GOT3 (cell line): ENCODE measurements at places on chromosomes 6 and 20.

DNA sequence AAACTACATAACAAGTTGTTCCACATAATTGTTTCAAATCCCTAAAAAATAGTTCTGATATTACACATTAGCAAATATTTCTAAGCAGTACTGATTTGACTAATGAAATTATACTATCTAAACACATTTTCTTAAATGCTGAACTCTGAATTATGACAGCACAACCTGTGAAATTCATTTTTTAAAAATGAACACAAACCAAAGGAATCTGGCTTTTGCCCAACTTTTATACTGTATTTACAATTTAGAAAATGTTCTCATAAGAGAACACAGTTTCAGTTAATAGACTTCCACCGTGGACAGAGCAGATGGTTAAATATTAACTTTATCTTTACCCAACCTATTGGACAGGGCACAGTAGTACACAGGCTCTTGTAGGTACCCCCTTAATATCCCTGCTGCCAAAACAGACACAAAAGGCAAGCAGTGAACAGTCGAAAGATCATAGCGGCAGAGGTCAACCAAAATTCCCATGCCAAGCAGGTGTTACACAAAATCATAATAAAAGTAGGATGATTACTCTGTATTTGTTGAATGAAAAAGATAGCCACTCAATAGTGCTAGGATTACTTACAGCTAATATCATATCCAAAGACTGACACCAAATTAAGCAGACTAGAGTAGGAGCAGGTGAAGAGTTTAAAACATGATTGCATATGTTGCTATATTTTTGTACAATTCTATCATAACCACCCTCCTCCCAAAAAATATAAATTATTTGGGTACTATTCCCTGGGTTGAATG lies 122.5 kb downstream of the RNGTT start:
- no peak for DNase-seq

DNA sequence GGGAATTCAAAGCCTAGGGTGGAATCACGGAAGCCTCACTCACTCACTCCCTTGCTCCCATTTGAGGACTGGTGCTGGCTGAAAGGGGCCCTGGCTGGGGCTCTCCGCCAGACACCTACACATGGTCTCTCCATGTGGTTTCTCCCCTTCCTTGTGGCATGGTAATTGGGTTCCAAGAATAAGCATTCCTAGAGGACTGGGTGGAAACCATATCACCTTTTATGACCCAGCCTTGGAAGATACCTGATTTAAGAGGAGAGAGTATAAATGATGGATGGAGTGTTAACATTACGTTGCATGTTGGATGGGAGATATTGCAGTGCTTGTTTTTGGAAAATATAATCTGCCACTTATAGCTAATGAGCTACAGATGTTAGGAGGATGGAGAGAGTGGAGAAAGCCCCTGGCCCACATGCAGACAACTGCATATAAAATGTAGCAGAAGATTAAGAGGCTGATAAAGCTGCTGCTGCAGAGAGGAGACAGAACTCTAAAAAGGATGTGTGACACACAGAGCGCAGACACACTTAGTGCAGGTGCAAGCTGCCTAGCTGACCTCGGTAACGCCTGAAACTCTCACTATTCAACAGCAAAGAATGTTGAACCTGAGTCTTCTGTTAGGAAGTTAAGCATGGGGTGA lies 23.3 kb upstream of the CDKN1A start:
- no peak for DNase-seq

DNA sequence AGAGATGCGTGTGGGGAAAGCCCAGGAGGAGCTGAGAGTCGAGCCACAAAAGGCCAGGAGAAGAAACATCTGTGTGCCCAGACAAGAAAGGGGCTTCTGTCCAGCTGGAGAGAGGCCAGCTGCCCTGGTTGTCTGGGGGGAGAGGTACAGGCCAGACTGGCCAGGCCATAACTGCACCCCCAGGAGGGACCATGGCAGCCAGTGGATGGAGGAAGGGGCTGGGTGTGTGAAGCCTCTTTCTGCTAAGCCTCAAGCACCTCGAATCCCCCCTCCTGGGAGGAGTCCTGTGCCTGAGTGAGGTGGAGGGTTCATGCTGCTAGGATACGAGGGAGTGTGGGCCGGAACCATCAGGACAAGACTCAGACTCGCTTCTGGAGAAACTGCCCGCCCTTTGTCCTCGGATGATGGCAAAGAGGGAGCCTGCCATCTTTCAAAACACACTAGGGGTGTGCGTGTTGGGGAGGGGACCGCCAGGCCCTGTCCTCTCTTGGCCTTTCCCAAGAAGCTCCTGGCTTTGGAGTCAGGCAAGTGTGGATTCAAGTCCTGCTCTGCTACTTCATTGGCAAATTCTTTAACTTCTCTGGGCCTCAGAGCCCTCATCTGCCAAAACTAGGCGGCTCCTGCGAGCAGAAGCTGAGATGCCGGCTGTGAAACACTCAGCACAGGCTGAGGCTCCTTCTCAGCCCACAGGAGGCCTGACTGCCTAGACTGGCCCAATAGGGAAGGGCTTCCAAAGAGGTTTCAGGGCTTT lies 90.3 kb downstream of the ASXL1 start:
- DNase-seq: no peak

DNA sequence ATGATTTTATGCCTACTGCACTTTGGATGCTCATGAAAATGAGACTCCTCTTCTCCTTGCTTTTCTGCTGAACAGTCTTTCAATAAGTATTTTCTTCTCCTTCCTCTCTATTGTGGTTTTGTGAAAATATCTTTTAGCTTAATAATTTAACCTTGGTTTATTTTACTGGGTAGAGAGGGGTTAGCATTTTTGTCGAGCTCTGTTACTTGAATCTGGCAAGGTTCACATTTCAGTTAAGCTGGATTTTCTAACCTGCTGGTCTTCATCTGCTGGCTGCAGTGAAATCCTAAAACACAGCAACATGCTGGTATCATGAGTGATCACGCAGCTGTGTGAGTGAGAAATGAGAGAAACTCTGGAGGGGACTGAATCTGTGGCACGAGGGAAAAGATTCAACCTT lies 222.7 kb upstream of the NOX3 start:
- no peak for DNase-seq

DNA sequence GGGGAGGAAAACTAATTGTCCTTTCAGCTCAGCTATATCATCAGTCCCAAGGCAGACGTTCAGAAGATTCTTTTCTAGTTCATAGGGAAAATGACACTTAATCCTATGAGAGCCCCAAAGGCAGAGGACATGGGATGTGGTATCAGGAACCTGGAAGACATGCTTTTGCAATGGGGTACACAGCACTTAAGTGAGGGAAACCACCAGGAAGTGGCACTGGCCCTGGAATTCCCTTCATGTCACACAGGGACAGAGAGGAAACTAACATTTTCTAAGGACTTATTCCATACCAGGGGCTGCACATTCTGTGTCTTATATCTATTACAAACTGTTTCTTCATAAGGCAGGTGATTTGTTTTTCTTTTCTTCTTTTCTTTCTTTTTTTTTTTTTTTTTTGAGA lies 28.2 kb downstream of the VPS52 start:
- DNase-seq: no peak

GRCh38 chr20:23415959-23416583 lies 5.2 kb downstream of the NAPB start:
- DNase-seq: no peak

DNA sequence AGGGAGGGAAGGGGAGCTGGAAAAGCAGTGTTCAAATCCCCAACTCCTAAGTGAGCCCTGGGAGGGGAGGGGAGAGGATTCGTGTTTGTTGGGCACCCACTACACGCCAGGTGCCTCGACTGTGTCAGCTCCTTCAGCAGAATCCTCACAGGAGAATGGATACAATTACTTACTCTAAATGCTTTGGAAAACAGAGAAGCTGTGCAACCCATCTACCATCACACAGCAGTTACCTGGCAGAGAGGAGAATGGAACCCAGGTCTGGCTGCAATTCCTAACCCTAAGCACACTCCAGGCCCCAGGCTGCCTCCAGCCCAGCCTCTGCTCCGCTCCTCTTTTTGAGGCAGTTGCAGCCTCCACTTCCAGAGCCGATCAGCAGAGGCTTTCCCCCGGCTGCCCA lies 86.4 kb upstream of the PTPN1 start:
- no peak for DNase-seq

DNA sequence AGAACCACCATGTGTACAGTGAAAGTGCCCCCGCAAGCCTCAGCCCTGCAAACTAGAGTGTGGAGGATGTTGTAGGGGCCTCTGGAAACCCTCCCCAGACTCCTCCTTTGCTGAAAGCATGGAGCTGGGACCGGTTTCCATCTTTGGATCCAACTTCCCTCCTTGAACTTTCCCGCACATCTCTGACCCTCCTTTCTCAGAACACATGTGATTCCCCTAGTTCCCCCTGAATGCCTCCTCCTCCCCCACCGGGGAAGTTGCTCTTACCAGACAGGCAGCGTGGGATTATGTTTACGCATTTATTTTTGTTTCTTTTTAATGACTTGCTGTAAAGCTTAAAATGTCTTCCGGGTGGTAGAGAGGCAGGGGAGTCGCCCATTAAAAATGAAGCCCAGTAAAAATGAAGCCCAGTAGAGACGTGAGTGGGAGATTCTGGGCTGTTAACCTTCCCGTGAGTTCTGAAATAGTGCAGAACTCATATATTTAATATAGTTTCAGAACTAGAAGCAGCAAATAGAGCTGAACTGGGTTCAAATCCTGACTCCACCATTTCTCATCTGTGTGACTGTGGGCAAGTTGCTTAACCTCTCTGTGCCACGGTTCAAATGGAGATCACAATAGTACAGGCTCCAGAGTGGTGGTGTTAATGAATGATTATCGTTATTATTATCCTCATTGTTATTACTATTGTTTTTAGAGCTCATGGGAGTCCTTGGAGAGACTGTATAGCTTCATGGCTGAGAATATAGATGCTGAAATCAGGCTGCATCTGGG lies 8.0 kb upstream of the PTPN1 start:
- DNase-seq: no peak

- DNase-seq: no peak
Measured at GRCh38 chr20:2295886-2296515, at the start of gene TGM3. TGM3 (plus strand) TSS chr20:2296001; CDS start chr20:2296064, 63 bp downstream.

DNA sequence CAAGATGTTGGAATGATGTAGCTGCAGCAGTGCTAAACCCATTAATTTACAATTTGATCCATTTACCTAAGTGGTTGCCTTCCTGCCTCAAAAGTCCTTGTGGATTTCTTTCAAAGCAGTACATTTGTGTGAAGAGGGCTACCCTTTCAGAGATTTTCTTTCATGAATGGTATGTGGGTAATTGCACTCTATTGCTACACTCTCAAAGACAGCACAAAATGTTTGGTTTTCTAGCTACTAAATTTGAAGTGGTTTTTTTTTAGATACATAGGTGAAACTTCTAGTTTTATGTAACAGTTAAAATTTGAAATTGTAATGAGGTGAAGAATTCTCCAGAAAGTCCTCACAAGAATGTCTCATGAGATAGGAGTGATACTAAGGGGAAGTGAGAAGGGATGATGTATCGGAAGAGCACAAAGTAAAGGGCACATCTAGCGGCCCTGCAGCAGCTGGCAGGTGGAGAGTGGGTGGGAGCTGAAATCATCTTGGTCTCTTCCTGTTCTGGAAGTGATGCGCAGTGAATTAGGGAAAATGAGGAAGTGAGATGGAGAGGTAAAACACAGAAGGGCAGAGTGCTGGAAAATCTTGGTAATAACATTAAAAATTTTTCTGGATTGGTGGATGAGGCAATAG lies 236.8 kb upstream of the MAN1A1 start:
- no peak for DNase-seq

DNA sequence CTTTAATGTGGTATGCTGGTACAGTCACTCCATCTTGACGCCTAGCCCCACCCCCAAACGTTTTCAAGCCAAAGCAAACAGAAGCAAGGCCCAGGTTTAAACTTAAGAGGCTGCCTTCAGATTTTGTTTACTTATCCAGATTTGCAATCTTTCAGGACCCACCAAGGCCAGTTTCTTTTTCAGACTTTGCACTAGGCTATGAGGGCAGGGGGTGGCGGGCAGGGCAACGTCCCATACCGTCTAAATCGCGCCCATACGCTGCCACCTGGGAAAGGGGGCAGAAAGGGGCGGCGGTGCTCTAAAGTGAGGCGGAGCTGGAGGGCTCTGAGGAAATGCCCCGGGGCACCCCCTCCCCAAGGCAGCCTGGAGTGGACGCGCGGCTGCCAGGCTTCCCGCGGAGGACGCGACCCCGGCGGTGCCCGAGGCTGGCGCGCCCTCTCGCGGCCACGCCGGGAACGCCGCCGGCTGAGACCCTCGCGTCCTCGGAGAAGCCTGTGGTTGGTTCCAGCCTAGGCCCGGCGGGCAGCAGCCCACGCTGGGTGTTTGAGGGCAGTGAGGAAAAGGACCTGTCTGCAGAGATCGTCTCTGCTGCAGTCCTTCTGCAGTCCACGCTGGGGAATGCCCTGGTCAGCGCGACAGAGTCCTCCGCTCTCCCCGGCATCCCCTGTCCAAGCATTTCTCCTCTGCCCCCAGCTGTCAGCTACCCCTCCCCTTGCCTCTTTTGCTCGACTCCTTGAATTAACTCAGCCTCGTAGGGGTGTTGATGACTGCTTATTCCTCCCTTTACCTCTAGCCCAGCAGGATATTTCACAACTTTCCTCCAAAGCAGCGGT lies 129.2 kb upstream of the PRND start:
- DNase-seq: peak; percentile 23

DNA sequence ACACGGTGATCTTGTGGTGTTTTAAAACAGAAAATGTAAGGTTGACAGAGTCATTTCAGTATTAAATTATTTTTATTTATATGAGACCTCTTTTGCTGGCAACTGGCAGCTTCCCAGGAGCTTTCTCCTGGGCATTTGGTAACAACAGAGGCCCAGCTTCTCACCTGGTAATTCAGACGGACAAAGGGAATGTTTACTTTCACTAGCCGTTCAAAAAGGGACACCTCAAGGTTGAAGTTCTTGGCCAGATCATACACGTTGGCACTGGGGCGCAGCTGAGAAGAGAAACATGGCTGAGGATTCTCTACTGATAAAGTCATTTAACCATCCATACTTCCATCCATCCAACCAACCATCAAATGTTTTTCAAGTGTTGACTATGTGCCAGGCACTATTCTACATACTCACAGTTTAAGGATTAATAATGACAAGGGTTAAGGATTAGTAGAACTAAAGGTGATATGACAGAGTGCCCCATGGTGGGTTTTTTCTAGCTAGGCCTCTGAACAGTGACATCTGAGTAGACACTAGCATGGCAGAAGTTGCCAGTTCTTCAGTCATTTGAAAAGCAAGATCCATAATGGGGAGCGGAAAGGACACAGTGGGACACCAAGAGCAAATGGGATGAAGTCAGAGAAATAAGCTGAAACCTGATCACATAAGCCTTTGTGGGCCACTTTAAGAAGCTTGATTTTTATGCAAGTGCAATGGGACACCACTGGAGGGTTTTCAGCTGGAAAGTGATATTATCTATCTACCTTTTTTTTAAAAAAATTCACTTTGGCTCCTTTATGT lies 25.1 kb downstream of the ZNFX1 start:
- no peak for DNase-seq

DNA sequence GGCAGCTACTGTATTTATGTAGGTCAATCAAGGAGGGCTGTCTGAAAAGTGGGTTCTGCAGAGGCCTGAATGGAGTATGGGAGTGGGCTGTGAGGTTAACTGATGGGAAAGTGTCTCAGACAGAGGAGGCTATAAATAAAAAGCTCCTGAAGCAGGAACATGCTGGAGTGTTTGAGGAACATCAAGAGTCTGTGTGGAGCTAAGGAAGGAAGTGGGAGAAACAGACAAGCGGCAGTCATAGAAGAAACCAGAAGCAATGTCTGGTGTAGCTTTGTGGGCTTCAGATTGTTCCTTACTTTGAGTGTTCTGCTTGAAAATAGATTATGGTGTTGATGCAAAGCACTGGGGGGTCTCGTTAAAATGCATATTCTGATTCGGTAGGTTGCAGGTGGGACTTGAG lies 101.5 kb upstream of the OGFRL1 start:
- DNase-seq: no peak

GRCh38 chr6:142279350-142280180 lies 22.2 kb upstream of the ADGRG6 start:
- DNase-seq: no peak
